ENCODE measurements at places on chromosomes 16 and 17.

- DNase-seq, result no peak
- H3K4me3 ChIP-seq, result no peak within 1 kb of the TSS
- peaks cover 4% of the 10 kb centered on the region for H3K4me1 ChIP-seq
- H3K27me3 ChIP-seq, result peaks cover 14% of the 10 kb centered on the region
- H3K36me3 ChIP-seq, result no peaks in the 10 kb centered on the region
Measured at GRCh38 chr16:560204-560700, at the start of gene PRR35. PRR35 (plus strand) TSS chr16:560394; CDS start chr16:563295, 2,901 bp downstream.

GRCh38 chr16:57166951-57167350 lies 18.9 kb downstream of the PSME3IP1 start:
- peaks cover 27% of the 10 kb centered on the region for H3K36me3 ChIP-seq
- no peak for DNase-seq
- H3K27ac ChIP-seq, result no peak overlapping the region
- no peaks in the 10 kb centered on the region for H3K27me3 ChIP-seq

GRCh38 chr16:47317465-47318240 lies 143.2 kb downstream of the ITFG1 start:
- H3K27me3 ChIP-seq, result no peaks in the 10 kb centered on the region
- DNase-seq, result no peak
- peaks cover 3% of the 10 kb centered on the region for H3K36me3 ChIP-seq
- H3K27ac ChIP-seq, result no peak overlapping the region
- H3K4me1 ChIP-seq, result peaks cover 3% of the 10 kb centered on the region

DNA sequence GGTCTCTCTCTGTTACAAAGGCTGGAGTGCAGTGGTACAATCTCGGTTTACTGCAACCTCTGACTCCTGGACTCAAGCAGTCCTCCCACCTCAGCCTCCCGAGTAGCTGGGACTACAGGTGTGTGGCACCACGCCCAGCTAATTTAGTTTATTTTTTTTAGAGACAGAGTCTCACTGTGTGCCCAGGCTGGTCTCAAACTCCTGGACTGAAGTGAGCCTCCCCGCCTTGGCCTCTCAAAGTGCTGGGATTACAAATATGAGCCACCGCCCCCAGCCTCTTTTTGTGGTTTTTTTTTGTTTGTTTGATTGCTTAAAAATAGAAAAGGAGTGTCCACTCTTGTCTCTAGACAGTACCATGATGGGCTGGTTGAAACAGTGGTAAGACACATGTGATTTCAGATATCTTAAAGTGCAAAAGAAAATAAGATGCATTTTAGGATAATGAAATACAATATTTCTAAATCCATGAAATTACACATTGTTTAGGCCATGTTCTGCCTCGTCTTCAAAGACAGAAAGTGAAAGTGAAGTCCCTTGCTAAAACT lies 27.4 kb downstream of the KIAA0513 start:
- peak overlapping the region; percentile 63 for H3K4me3 ChIP-seq
- peaks cover 4% of the 10 kb centered on the region for H3K27me3 ChIP-seq
- H3K4me1 ChIP-seq, result peaks cover 37% of the 10 kb centered on the region
- no peaks in the 10 kb centered on the region for H3K36me3 ChIP-seq

- DNase-seq, result no peak
- H3K4me3 ChIP-seq, result no peak overlapping the region
- H3K27ac ChIP-seq, result peak overlapping the region; percentile 54
- H3K36me3 ChIP-seq, result no peaks in the 10 kb centered on the region
Measured at GRCh38 chr17:1146561-1147265, 33.1 kb downstream of the ABR start.

DNA sequence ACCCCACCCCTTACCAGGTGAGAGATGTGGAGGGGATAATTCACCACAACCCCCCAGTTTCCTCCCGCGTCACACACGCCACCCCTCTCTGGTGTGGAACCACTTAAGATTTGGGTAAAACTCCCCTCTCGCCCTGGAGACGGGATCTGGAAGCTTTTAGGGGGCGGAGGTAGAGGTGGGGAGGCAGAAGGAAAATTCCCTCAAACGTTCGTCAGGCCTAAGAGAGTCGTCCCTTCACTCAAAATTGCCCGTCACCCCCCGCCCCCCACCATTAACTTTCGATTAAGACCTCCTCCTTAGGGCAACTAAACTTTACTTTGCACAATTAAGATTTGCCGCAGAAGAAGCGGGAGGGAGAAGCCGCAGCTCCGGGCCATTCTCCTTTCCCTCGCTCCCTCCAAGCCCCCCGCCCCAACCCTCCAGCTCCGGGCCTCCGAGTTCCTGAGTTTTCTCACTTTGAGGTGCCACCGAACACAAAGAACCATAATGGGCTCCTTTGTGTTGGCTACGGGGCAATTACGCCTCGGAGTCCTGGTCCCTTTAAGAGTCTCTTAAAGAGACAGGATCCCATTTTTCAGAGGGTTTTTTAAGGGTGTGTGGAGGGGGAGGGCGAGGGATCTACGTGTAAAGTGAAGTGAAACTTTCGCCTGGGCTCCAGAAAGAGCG lies 985 bp upstream of the FZD2 start:
- peaks cover 25% of the 10 kb centered on the region for H3K27me3 ChIP-seq
- peak overlapping the region; percentile 22 for H3K27ac ChIP-seq
- no peaks in the 10 kb centered on the region for H3K36me3 ChIP-seq
- peak; percentile 26 for DNase-seq
- peaks cover 15% of the 10 kb centered on the region for H3K4me1 ChIP-seq

- H3K36me3 ChIP-seq, result no peaks in the 10 kb centered on the region
- H3K4me1 ChIP-seq, result peaks cover 2% of the 10 kb centered on the region
- no peak overlapping the region for H3K4me3 ChIP-seq
- H3K27me3 ChIP-seq, result peaks cover 2% of the 10 kb centered on the region
- no peak for DNase-seq
Measured at GRCh38 chr16:23128056-23128455, 21.2 kb downstream of the USP31 start.

DNA sequence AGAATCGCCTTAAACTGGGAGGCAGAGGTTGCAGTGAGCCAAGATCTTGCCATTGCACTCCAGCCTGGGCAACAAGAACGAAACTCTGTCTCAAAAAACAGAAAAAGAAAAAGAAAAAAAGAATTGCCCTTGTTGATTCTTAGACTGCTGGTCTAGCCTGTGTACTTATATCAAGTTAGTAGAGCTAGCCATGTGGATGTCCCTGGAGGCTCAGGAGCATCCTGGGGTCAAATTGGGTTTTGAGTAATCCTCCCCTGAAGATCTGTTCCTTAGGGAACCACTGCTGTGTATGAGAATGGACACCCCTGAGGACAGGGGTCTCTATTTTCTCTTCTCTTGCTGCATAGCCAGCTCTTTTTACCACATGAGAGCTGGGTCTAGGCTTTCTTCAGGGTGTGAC lies 21.5 kb downstream of the SLC7A6OS start:
- peak overlapping the region; percentile 87 for H3K27ac ChIP-seq
- peaks cover 37% of the 10 kb centered on the region for H3K36me3 ChIP-seq
- no peaks in the 10 kb centered on the region for H3K27me3 ChIP-seq
- H3K4me3 ChIP-seq, result peak overlapping the region; percentile 52
- DNase-seq, result no peak

- H3K4me3 ChIP-seq, result no peak overlapping the region
- peak overlapping the region; percentile 87 for H3K27ac ChIP-seq
- peaks cover 2% of the 10 kb centered on the region for H3K4me1 ChIP-seq
- peaks cover 47% of the 10 kb centered on the region for H3K36me3 ChIP-seq
- no peak for DNase-seq
Measured at GRCh38 chr16:81908466-81909262, 102.6 kb downstream of the SDR42E1 start.

DNA sequence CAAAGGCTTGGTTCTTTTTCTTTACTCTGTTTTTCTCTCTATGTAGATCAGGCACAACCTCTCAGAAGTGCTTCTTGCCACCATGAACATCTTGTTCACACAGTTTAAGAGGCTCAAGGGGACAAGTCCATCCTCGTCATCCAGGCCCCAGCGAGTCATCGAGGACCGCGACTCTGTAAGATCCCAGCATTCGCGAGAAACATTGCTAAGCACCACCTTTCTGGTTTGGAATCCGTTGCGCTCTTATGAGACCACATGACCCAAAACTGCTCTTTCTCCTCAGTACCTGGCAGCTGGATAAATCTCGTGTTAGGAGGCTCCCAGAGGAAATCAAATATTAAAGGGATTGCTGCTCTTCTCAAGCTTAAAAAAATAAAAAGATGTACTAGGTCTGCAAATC lies 23.3 kb upstream of the SLC12A3 start:
- no peak overlapping the region for H3K4me3 ChIP-seq
- H3K4me1 ChIP-seq, result no peaks in the 10 kb centered on the region
- DNase-seq, result no peak
- no peaks in the 10 kb centered on the region for H3K27me3 ChIP-seq
- H3K27ac ChIP-seq, result no peak overlapping the region
- H3K36me3 ChIP-seq, result peaks cover 25% of the 10 kb centered on the region

DNA sequence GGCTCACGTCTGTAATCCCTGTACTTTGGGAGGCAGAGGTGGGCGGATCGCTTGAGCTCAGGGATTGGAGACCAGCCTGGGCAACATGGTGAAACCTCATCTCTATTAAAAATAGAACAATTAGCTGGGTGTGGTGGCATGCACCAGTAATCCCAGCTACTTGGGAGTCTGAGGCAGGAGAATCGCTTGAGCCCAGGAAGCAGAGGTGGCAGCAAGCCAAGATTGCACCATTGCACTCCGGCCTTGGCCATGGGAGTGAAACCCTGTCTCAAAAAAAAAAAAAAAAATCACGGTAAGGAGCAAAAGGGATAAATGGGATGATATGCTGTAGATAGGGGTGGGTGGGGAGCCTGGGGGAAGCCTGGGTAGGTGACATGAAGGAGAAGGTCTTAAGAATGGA lies 20.4 kb upstream of the TMEM98 start:
- H3K36me3 ChIP-seq, result no peaks in the 10 kb centered on the region
- no peak for DNase-seq
- H3K4me3 ChIP-seq, result no peak overlapping the region
- H3K27ac ChIP-seq, result no peak overlapping the region
- peaks cover 2% of the 10 kb centered on the region for H3K27me3 ChIP-seq

- no peaks in the 10 kb centered on the region for H3K36me3 ChIP-seq
- DNase-seq, result no peak
- peaks cover 8% of the 10 kb centered on the region for H3K27me3 ChIP-seq
- no peak overlapping the region for H3K4me3 ChIP-seq
- H3K4me1 ChIP-seq, result peaks cover 2% of the 10 kb centered on the region
- H3K27ac ChIP-seq, result no peak overlapping the region
Measured at GRCh38 chr16:54174201-54174600, 112.4 kb downstream of the IRX3 start.

DNA sequence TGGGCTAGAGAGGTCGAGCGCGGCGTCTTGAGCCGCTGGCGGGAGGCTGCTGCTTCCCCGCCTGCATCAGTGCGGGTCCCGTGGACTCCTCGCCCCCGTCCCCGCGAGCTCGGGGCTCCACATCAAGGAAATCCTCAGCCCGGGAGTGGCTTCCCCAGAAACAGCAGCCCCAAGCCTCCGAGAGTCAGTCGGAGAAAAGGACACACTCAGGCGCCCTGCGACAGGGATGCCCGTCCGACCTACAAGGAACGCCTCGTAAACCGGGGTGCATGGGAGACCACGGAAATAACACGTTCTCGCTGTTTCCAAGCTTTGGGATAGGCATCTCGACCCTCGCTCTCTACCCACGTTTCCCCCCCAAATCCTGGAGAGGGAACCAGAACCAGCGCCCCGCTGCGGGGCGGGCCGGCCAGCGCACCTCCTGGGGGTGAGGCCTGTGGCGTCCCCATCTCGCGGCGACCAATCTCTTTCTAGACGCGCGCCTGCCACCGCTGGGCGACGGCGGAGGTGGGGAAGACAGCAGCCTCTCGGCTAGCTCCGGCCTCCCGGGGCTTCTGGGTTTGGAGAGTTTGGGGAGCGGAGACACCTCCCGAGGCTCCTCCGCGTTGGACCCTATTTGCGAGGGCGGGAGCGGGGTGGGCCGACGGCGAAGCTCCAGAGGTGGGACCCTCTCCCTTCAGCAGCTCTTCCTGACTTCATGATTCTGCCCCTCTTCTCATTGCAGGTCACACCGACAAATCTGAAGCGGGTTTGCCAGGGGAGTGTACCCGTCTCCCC lies 759 bp upstream of the TP53I13 start:
- H3K4me3 ChIP-seq, result peak overlapping the region; percentile 97
- DNase-seq, result peak; percentile 73
- H3K36me3 ChIP-seq, result no peaks in the 10 kb centered on the region
- H3K4me1 ChIP-seq, result peaks cover 23% of the 10 kb centered on the region

GRCh38 chr16:67013823-67014633 lies 14.9 kb upstream of the CBFB start:
- no peaks in the 10 kb centered on the region for H3K27me3 ChIP-seq
- H3K4me3 ChIP-seq, result peak overlapping the region; percentile 86
- H3K4me1 ChIP-seq, result peaks cover 4% of the 10 kb centered on the region
- DNase-seq, result peak; percentile 31
- no peaks in the 10 kb centered on the region for H3K36me3 ChIP-seq

DNA sequence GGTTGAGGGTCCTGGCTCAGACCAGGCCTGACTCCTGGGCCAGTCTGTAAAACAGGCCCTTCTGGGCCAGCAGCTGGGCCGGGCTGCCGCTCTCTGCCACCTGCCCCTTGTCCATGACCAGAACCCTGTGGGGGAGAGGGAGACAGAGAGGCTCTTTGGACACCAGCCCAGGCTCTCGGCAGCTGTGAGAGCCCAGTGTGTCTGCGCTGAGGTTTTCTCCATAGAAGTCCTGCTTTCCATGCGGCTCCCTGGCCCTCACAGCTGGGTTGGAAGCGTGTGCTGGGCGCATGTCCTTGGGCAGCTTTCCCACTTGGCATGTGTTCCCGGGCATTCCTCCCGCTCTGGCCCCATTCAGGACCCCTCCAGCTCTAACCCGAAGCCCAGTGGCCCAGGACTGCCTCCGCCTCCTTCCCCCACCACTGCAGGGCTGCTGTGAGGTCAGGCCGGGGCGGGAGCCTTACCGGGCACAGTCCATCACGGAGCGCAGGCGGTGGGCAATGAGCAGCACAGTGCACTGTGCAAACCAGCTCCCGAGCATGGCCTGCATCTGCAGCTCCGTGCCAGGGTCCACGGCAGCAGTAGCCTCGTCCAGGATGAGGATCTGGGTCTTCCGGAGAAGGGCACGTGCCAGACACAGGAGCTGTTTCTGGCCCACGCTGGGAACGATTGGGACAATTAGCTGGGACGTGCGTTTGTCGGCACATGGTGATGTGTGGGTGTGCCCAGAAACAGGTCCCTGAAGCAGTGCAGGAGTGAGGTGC lies 73.0 kb downstream of the ABCC6 start:
- DNase-seq, result no peak
- peaks cover 6% of the 10 kb centered on the region for H3K36me3 ChIP-seq
- H3K27ac ChIP-seq, result no peak overlapping the region
- peaks cover 3% of the 10 kb centered on the region for H3K27me3 ChIP-seq

GRCh38 chr17:34665150-34665806 lies 85.9 kb downstream of the TMEM132E start:
- no peak overlapping the region for H3K27ac ChIP-seq
- H3K27me3 ChIP-seq, result peaks cover 22% of the 10 kb centered on the region
- no peak for DNase-seq
- H3K4me3 ChIP-seq, result no peak overlapping the region

GRCh38 chr16:10683170-10683569 lies 11.6 kb downstream of the TEKT5 start:
- H3K36me3 ChIP-seq, result peaks cover 2% of the 10 kb centered on the region
- peaks cover 20% of the 10 kb centered on the region for H3K27me3 ChIP-seq
- DNase-seq, result no peak
- H3K4me1 ChIP-seq, result peaks cover 2% of the 10 kb centered on the region
